ENCODE measurements at places on chromosomes 7 and 10. TPM values are rescaled to one million over a fixed set of nuclear protein-coding genes. Genes with fewer than 3 reads are reported as not detected.

GRCh38 chr7:131462059-131462458 lies 94.4 kb downstream of the PODXL start:
- H3K4me1 ChIP-seq = no peaks in the 10 kb centered on the region
- H3K36me3 ChIP-seq = peaks cover 21% of the 10 kb centered on the region
- no peak overlapping the region for H3K27ac ChIP-seq
- no peak overlapping the region for H3K4me3 ChIP-seq
- no peaks in the 10 kb centered on the region for H3K27me3 ChIP-seq

DNA sequence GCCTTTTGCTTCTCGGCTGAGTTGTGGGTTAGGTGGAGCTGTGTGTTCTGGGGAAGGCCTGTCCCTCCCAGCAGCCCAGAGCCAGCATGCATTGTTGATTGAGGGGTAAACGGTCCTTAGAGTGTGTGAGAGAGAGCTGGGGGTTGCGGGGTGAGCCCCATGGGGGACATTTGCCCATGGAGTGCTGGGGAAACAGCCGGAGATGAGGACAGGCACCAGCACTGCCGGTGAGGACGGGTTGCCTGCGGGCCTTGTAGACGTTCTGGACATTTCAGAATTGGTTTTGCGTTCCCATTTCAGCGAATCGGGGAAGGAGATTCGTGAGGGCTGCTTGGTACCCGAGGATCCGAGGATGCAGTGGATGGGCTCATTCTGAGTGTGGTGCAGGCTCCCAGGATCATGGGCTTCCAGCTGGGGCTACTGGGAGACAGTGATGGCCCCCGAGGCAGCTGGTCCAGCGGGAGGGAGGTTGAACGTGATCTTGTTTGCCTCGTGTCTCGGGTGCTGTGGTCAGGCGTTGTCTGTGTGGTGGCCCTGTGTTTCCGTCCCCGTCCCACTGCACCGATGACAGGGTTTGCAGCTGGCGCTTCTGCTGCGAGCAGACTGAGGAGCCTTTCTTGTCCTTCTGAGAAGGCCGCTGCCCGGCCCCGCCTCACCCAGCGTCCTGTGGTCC lies 113.9 kb downstream of the CYTH3 start:
- H3K4me1 ChIP-seq = no peaks in the 10 kb centered on the region
- H3K36me3 ChIP-seq = peaks cover 11% of the 10 kb centered on the region
- no peak overlapping the region for H3K4me3 ChIP-seq
- DNase-seq = no peak
- H3K27me3 ChIP-seq = no peaks in the 10 kb centered on the region

GRCh38 chr7:86963599-86964230 lies 95.7 kb downstream of the ELAPOR2 start:
- no peaks in the 10 kb centered on the region for H3K36me3 ChIP-seq
- H3K4me1 ChIP-seq = no peaks in the 10 kb centered on the region
- no peak overlapping the region for H3K27ac ChIP-seq
- no peaks in the 10 kb centered on the region for H3K27me3 ChIP-seq
- DNase-seq = no peak

DNA sequence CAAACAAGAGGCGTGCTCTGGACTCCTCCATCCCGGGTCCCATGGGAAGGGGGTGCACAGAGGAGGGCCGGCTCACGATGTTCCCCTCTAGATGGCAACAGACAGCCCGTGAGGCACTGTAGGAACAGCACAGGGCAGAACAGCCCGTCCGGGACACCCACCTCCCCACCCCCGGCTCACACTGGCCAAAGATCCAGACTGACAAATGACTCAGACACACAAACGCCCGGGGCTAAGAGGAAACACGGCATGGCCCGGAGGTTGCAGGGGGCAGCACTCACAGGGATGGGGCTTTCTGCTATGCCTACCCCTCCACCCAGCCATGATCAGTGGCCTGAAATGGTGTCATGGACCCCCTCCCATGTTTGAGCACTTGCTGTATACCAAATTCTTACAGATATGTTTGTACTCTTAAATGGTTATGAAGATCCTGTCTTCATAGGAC lies 4.9 kb upstream of the ELN start:
- peaks cover 10% of the 10 kb centered on the region for H3K4me1 ChIP-seq
- peaks cover 38% of the 10 kb centered on the region for H3K27me3 ChIP-seq
- no peak overlapping the region for H3K27ac ChIP-seq
- H3K36me3 ChIP-seq = no peaks in the 10 kb centered on the region
- DNase-seq = peak; percentile 15
- no peak overlapping the region for H3K4me3 ChIP-seq

The ASZ1 gene
- not detected for total RNA-seq

The MUC12 gene
- total RNA-seq = not detected

The MCU gene
- 28.7 TPM for total RNA-seq
